Renal pelvis (tissue), 12 donors: ENCODE measurements at places on chromosomes 13 and 19. TPM values are rescaled to one million over a fixed set of nuclear protein-coding genes. Genes with fewer than 3 reads are reported as not detected.

GRCh38 chr19:289651-290371, 1.4 kb downstream of the PLPP2 start:
- DNase-seq: peak; percentile 16

GRCh38 chr13:73935991-73936390, 198.2 kb downstream of the KLF12 start:
- DNase-seq: no peak

GRCh38 chr13:43730642-43731041, 56.1 kb downstream of the ENOX1 start:
- no peak for DNase-seq

DNA sequence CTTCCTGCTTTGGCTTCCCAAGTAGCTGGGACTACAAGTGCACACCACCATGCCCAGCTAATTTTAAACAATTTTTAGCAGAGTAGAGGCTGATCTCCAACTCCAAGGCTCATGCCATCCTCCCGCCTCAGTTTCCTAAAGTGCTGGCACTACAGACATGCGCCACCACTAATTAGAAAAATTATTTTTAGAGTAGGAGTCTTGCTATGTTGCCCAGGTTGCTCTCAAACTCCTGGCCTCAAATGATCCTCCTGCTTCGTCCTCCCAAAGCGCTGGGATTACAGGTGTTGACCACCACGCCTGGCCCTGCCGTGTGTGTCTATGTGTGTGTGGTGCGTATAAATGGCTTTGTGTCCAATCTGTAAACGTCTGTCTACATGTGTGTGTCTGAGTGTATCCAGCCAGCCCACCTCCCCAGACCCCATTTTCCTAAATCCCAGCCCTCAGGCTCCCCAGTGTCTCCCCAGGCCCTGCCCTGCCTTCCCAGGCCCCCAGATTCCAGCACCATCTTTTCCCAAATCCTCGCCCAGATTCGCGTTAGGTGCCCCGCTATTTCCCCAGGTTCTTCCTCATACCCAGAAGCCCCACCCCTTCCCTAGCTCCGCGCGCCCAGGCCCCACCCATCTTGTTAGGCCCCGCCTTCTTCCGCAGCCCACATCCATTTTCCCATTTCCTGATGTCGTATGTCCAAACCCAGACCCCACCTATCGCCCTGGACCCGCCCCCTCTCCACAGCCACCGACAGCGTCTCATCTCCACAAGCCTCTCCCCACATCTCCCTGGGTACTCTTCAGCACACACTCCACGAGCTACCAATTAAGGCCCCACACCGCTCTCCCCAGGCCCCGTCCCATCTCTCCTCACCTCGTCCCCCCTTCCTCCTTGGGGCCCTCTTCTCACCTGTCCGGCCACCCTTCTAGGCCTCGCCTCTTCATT, 24.9 kb downstream of the SLC8A2 start:
- no peak for DNase-seq

- DNase-seq: no peak
These were observed 4.6 kb downstream of the MIDN start for GRCh38 chr19:1252821-1253513.

DNA sequence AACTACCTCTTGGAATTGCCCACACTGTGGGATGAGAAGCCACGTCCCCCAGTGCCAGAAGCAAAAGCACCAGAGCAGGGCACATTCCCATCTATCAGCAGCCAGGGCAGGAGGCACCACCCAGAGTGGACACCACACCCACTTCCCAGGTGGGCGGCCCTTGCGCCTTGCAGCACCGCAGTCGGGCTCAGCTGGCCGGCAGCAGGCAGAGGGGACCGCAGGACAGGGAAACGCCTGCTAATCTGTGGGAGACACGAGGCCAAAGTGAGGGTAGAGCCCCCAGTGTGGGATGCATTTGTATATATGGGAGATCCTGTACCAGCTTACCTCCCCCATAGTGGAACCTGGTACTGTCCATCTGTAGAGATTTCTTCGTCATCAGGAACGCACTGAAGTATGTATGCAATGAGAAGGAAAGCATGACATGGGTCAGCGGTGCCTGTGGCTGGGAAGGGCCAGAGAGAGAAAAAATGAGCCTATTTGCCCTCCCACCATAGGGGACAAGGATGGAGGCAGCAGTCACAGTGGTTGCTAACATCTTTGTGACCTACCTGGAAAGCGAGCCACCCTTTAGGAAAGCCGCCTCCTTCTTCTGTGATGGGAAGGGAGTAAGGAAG, 30.9 kb upstream of the NPAS1 start:
- DNase-seq: no peak

- DNase-seq: no peak
These were observed 225.1 kb downstream of the HS6ST3 start for GRCh38 chr13:96314974-96315373.

DNA sequence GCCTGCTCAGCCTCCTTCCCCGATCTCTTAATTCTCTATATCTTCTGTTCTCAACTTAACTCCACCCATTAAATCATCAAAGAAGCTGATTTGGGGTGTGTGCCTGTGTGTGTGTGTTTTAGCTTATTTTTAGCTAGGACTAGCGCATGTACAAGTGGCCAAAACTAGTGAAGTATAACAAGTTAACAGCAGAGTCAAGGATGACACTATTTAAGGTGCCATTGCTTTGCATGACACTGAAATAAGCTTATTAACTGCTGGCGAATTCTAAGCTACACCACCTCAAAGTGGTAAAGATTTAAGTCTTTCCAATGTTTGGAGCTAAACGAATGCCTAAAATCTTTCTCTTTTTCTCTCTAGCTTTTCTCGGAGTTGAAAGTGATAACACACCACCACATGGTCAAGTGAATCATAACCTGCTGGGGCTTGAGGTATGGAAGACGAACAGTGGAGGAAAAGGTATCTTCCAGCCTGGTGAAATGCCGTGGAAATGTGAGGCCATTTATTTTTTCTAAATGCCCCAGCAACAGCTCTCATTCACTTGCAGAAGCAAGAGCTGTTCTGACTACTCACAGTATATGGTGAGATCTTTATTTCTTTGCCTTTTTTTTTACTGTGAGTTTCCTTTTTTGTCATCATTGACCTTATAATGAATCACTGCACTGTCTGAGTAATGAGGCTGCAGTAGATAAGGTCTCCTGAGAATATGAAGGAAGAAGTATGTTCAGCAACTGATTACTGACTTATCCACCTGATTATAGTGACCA, 570.3 kb downstream of the PCDH9 start:
- DNase-seq: no peak

GRCh38 chr19:11578258-11579142, 1.1 kb upstream of the ACP5 start:
- DNase-seq: no peak

GRCh38 chr13:110214637-110215036, 92.3 kb downstream of the COL4A1 start:
- no peak for DNase-seq

DNA sequence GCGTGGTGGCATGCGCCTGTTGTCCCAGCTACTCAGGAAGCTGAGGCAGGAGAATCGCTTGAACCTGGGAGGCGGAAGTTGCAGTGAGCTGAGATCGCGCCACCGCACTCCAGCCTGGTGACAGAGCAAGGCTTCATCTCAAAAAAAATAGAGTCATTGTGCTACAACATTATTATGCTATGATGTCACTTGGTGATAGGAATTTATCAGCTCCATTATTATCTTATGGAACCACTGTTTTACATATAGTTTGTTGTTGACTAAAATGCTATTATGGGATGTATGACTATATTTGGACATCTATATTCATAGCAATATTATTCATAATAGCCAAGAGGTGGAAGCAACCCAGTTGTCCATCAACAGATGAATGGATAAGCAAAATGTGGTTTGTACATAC, 26.4 kb upstream of the SLC7A1 start:
- DNase-seq: no peak

DNA sequence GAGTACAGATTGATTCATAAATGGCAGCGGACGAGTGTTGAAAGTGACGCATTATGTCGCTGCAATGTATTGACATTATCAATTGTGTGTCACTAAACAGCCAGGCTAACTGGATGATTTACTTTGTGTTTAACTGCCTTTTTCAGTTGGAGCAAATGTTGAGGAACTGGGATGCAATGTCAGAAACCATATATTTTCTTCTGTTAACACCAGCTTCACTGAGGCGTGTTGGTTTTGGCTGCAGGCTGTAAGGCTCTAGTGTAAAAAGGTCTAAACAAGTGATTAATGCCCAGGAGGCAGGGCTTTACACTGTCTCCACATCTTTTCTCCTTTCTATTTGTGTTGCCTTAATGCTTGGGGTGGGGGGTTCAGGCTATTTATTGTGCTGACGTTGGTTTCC, 80.1 kb downstream of the GGACT start:
- peak; percentile 76 for DNase-seq

GRCh38 chr19:55382013-55382412, 2.1 kb downstream of the TMEM238 start:
- no peak for DNase-seq

DNA sequence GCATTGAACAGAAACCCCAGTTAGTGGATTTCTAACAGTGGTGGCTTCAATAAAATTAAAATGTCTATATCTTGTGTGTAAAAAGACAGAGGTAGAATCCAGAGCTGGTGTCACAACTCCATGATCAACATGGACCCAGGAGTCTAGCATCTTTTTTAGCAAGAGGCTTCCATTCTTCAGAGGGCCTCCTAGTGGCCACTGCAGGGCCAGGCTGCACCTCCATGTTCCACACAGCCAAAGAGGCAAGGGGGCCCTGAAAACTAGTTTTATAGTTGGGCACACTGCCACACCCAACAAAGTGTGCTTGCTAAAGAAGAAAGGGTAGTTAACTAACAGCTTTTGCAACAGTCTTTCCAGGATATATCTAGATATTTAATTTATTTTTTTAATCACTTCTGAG, 12.9 kb downstream of the N4BP2L1 start:
- no peak for DNase-seq

GRCh38 chr19:28196961-28197360, 1016.0 kb downstream of the UQCRFS1 start:
- no peak for DNase-seq

DNA sequence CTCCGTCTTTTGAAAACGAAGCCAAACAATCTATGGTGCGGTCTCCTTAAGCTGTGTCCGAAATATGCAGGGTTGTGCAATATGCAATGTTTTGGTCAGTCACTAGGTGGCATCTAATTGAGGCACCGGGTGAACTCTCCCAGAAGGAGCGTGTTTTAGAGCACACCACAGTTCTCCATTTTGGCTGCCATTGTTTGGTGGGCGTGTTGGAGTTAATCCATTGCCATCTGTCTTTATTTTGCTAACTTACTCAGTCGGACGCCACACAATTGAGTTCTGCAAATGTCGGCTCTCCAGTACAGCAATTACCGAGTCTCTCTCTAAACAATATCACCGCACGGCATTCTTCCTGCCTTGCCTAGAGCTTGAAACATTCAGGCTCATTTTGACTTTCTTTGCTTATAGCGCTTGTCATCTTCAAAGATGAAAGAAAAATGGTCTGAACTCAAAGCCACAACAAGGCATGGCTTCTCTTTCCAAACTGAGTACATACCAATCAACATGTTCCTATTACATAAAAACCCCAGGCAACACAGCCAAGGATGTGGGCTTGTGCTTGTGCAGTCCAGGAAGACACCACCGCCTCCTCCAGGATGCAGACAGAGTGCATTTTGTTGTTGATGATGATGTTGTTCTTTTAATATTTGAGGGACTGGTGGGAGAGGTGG, 182.0 kb upstream of the SERP2 start:
- DNase-seq: peak; percentile 45

DNA sequence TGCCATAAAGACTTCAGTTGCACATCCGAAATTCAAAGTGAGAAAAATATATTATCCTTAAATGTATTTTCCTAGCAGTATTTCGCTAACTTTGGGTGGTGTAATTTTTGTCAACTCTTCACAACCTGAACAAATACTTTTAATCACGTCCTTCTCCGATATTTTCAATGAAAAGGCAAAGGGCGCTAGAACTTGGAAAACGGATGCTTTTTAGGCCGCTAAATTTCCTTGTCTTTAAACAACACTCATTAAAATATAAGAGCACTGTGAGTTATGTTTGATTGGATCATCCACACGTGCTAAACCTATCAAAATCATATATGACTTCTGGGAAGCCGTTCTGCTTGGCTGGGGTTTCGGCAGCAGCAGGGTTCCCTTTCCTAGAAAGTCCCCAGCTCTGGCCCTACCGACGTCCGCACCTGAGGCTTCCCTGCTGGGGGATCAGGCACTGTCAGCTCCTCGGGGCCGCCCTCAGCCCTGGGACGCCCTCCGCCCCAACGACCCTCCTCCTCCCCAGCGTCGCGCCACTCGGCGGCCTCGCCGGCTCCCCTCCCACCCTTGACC, 462 bp upstream of the MPHOSPH8 start:
- DNase-seq: no peak

DNA sequence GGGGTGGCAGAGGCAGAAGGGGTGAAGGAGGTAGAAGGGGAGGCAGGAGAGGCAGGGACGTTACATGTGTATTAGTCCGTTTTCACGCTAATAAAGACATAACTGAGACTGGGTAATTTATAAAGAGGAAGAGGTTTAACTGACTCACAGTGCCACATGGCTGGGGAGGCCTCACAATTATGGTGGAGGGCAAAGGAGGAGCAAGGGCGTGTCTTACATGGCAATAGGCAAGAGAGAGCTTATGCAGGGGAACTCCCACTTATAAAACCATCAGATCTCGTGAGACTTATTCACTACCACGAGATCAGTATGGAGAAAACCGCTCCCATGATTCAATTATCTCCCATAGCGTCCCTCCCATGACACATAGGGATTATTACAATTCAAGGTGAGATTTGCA, 19.0 kb upstream of the ACOD1 start:
- DNase-seq: no peak

DNA sequence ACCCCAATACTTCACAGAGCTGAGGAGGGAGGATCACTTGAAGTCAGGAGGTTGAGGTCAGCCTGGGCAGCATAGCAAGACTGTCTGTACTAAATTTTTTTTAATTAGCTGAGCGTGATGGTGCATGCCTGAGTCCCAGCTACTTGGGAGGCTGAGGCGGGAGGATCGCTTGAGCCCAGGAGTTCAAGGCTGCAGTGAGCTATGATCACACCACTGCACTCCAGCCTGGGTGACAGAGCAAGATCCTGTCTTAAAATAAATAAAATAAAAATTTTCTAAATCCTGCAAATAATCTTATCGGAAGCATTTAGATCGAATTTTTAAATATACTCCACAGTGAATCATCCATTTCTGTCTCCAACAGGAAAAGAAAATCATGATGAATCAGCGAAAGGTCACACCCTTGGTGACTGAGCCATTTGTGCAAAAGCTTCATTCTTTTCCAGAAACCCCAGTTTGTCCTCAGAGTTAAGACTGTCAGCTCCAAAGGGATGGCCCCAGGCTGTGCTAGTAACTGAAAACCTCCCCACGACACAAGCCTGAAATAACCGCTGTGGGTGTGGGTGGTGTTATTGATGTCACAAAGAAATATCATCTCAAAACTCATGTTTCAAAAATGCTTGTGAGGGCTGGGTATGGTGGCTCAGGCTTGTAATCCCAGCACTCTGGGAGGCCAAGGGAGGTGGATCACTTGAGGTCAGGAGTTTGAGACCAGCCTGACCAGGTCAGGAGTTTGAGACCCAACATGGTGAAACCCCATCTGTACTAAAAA, 167.6 kb downstream of the PTPRS start:
- DNase-seq: no peak

RDH13 gene
- polyA plus RNA-seq: 16.0 TPM

STOML3 gene
- 0.06 TPM for polyA plus RNA-seq

PRX gene
- polyA plus RNA-seq: 13.1 TPM

EXOC3L2 gene
- polyA plus RNA-seq: 11.0 TPM

ZNF256 gene
- 11.2 TPM for polyA plus RNA-seq

DMKN gene
- 72.2 TPM for polyA plus RNA-seq

ZNF723 gene
- polyA plus RNA-seq: 0.15 TPM
